ENCODE measurements at places on chromosomes 7 and 10.

- DNase-seq: peak; percentile 21
Observed at GRCh38 chr10:110498982-110499795, 1.5 kb downstream of the DUSP5 start.

DNA sequence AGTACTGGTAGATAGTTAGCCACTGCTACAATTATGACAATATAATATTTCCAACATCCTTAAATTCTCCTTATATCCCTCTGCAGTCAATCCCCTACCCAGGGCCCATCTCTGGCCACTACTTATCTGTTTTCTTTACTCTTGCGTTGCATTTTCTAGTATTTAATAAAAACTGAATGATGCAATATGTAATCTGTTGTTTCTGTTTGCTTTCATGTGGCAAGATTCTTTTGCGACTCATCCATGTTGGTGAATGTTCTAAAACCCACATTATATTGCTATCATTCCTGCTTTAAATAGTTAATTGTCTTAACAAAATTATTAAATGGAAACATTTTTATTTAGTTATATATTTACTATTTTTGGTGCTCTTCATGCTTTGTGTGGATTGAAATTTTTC lies 338.5 kb downstream of the MDFIC start:
- DNase-seq: no peak

GRCh38 chr7:140451716-140452115 lies 27.6 kb downstream of the MKRN1 start:
- no peak for DNase-seq

DNA sequence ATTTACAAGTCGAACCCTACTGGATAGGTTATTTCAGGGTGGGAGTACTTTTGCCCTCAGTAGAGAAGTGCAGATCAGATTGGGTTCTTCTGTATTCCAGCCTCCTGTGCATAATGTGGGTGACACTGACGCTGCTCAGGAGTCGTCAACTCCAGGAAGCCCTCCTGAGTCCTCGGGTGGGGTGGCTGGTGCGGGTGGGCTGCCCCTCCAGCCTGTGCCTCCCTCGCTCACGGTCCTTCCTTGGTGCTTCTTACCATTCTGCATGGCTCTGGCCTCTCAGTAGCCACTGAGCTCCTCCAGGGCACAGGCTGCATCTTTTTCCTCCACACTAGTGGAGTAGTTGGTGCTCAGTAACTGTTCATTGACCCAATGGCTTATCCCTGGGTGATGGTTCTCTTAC lies 4.3 kb downstream of the CDH23 start:
- no peak for DNase-seq

DNA sequence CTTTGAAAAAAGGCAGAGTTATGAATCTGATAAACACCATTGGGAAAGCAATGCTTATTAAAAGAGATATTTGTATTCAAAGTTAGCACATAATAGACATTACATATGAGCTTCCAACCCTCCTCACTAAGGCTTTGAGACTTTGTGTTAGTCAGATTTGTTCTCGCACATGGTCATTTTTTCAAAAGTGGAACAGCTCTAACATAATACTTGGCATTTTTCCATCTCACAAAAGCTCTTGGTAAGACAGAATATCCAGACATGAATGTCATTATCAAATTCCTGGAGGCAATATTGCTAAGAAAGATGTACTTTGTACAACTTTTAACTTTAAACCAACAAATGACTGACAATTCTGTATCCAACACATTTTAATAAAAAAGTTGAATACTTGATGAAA lies 292.4 kb upstream of the SMIM30 start:
- no peak for DNase-seq
